Fibroblast of villous mesenchyme (primary cell): ENCODE measurements at places on chromosomes 3 and 15.

GRCh38 chr3:160374472-160374871 lies 24.6 kb downstream of the IFT80 start:
- no peak for DNase-seq

DNA sequence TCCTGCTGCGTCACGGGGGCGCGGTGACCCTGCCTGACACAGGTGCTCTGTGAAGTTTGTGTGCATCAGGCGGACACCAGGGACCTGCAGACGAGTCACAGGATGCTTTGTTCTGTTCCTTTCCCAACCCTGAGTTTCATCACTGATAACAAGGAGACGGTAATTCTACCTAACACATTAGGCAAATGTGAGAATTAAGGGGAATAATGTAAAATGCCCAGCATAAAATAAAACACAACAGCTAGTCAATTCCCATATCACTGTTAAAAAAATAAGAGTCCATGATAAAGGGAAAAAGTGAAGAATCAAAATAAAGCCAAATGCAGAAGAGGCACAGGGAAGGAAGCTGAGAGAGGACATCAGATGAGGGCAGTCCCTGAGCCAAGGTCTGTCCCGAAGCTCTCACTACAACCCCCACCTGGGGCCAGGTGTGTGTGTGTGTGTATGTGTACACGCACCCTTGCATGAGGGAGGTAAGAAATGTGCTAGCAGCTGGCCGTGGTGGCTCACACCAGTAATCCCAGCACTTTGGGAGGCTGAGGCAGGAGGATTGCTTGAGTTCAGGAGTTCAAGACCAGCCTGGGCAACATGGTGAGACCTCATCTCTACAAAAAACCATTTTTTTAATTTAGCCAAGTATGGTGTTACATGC lies 27.5 kb downstream of the PLA2G4D start:
- DNase-seq, result no peak

- no peak for DNase-seq
Observed at GRCh38 chr3:109384164-109384563, 46.8 kb upstream of the DPPA4 start.

DNA sequence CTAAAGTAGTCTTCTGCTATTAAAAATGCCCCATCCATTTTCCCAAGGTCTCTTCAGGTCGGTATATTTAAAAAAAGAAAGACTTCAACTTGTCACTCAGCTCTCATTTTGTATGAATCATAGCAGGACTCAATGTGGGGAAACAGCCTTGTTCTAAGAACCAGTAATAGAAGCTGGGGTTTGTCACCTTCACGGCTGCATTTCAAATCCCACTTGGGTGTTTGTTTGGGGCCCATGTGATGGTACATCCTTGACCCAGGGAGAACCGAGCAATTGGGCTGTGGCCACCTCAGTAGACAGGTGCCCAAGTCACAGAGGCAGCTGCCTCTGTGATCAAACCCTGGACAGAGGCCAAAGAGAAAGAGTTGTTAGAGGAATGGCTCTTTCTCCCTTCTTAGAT lies 70.3 kb upstream of the ARL8B start:
- peak; percentile 19 for DNase-seq

- peak; percentile 45 for DNase-seq
Observed at GRCh38 chr3:187292631-187293515, 1.3 kb upstream of the MASP1 start.

DNA sequence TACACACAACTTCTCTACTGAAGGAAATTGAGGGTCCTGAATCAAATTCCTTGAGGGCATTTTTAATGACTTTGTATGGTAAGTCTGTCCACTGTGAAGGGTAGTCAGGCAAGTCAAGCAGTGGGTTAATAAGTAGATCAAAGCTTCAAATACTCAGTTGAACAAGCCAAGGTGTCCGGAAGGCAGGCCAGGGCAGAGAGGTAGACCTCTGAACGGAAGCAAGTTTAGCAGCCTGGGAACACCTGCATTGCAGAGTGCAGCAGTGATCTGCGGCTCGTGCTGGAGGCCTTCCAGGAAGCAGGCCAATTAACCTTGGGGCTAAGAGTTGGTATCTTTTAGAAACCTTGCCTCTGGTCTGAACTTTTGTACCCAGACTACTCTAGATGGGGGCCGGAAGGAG lies 143.8 kb downstream of the LRTM1 start:
- DNase-seq, result no peak
